ENCODE measurements at places on chromosomes 16 and 17. TPM values are rescaled to one million over a fixed set of nuclear protein-coding genes. Genes with fewer than 3 reads are reported as not detected.

GRCh38 chr16:19128454-19129200, 14.9 kb downstream of the ITPRIPL2 start:
- no peak for DNase-seq

GRCh38 chr17:40547079-40547784, 18.0 kb downstream of the CCR7 start:
- no peak for DNase-seq

The MAZ gene
- 365 TPM for total RNA-seq

DNA sequence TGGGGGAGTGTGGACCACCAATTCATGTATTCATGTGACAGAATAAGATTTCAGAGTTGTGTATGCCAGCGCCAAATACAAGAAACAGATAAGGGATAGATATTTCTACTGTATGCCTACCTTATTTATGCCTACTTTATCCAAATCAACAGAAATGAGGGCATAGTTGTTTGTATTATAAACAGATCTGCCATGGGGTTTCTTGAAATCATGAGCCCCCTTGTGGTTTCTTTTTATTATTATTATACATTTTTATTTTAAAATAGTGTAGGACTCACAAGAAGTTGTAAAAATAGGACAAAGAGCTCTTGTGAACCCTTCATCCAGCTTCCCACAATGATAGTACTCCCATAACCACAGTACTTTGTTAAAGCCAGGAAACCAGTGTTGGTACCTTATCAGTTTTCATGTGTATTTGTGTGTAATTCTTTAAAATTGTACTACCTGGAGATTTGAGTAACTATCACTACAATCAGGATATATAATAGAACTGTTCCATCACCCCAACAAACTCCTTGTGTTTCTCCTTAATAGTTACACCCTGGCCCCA, 229.4 kb downstream of the CCDC182 start:
- DNase-seq = no peak

The TOM1L1 gene
- 64.0 TPM for total RNA-seq

GRCh38 chr16:76900285-76901263, 290.4 kb upstream of the MON1B start:
- no peak for DNase-seq

DNA sequence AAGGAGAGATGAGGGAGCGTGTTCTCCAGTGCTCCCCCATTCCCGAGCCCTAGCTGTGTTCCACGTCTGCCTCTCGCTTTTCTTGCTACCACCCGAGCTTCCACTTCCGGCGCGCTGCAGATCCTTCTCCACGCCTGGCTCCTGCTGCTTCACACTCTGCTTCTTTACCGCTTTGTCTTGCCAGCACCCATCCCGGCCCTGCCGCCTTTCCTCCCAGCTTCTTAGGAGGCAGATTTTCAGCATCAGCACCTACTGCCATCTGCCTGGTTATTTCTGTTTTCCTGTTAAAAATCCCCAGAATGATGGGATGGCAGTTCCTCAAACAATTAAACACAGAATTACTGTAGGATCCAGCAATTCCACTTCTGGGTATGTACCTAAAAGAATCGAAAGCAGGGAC, 64.7 kb downstream of the ELAC2 start:
- DNase-seq = no peak

The CTRB2 gene
- total RNA-seq = not detected

- DNase-seq = no peak
These were observed 106.3 kb upstream of the CRHR1 start for GRCh38 chr17:45677770-45678169.
